ENCODE measurements at places on chromosomes 3 and 15.

- DNase-seq, result no peak
These were observed 106.8 kb upstream of the PRR23C start for GRCh38 chr3:139151530-139151929.

- DNase-seq, result no peak
These were observed 2.1 kb downstream of the CYB561D2 start for GRCh38 chr3:50352781-50353180.

DNA sequence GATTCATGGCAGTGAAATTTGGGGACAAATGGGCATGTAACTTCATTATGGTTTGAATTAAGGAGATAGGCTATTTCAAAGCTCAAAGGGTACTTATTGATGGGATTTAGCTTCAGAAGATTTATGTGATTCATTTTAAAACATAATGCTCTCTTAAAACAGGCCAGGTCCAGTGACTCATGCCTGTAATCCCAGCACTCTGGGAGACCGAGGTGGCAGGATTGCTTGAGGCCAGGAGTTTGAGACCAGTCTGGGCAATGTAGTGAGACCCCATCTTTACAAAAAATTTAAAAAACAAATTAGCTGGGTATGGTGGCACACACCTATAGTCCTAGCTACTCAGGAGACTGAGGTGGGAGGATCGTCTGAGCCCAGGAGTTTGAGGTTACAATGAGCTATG is 11.5 kb downstream of the THAP10 start:
- DNase-seq, result no peak

DNA sequence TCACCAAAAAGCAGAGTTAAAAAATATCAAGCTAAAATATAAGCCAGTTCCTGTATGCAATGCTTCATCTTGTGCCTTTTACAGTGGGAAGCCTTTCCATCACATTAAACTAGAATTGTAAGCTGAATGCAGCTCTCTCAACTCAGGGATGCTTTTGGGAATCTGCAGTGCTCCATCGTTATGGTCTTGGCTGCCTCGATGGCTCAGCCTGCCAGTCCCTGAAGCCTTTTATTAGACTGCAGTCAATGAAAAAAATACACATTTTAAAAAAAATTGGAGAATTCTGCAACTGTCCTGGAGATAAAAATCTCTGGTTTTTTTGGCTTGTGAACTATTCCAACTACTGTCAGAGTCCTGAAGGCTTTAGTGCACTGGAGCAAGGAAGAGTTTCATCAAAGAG is 53.0 kb downstream of the FRMD4B start:
- DNase-seq, result no peak

GRCh38 chr3:13104511-13104910 is 31.3 kb upstream of the IQSEC1 start:
- no peak for DNase-seq

GRCh38 chr3:122394173-122394572 is 10.2 kb downstream of the FAM162A start:
- DNase-seq, result no peak

DNA sequence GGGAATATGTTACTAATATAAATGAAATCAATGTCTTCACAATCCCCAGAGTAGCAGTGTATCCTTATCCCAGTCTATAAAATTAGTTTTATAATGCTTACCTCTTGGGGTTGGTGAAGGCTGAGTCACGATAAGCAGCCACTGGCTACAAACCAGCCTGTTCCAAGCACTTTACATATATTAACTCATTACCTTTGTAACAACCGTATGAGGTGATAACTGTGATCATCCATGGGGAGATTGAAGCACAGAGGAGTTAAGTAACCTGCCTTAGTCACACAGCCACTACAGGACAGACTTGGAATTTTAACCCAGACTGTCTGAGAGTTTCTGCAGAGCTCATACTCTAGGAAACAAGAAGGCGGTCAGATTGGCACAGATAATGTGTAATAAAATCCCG is 43.3 kb upstream of the MITF start:
- DNase-seq, result no peak

DNA sequence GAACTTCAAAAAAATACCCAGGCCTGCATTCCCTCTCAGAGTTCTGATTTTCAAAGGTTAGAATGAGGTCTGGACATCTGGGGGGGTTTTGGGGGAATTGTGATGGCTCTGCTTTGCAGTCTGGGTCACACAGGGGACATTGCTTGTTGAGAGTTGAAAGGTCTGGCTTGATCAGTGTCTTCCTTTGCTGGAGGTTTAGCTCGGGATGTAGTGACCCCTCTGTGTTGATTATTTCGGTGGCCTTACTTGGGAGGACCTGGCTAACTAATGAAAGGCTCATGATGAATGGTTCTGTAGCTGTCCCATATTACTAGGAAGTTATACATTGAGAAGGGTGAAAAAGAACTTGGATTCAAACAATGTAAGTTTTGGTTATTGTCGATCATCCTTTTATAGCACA is 23.7 kb downstream of the TPM1 start:
- DNase-seq, result no peak

GRCh38 chr3:165749821-165750220 is 87.4 kb downstream of the BCHE start:
- DNase-seq, result no peak

DNA sequence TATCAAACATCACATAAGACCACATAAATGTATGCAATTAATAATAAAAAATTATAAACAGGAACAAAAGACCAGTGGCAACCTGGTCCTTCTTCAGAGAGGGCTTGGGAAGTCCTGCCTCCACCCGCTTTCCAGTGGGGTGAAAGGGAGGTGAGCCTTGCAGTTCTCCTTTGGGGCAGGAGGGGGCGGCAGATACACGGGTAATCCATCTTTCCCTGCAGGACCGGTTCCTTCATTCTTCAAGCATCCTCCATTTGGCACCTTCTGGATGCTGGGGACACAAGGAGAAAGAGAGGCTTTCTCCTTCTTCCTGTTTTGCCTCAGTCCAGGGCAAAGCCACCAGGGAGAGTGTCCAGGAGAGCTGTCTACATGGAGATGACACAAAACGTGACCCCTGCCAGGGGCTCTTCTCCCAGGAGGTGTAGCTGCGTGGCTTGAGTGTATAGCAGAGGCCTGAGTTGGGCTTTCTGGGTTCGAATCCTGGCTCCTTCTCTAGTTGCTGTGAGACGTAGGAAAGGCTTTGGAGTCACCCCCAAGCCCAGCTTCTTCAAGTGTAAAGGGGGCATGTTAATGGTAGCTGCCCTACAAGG is 23.2 kb downstream of the RPLP1 start:
- DNase-seq, result peak; percentile 89

GRCh38 chr3:177150970-177151627 is 46.2 kb downstream of the TBL1XR1 start:
- peak; percentile 32 for DNase-seq
